Thoracic aorta (tissue), 2 donors: ENCODE measurements at places on chromosomes 5 and 9. TPM values are rescaled to one million over a fixed set of nuclear protein-coding genes. Genes with fewer than 3 reads are reported as not detected.

GRCh38 chr5:172622091-172623046 lies 18.7 kb upstream of the NEURL1B start:
- DNase-seq: no peak

The STPG3 gene
- not detected for total RNA-seq

DNA sequence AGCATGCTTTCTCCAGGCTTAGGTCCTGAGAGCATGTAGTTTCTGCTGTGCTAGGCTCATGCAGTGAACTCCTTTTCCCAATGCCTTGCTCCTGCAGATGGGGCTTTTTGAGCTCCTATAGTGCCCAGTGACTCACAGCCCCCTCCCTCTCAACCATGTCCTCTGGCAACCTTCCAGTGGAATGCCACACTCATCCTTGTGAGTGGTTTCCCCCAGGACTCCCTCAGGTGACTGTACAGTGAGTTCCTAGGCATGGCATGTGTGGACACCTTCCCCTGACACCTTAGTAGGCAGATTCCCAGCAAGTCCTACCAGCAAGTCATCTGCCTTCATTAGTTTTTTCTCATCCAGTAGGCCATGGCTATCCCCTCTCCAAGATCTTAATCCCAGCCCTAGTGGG lies 72.4 kb upstream of the CXCL14 start:
- DNase-seq: no peak

The IFNK gene
- total RNA-seq: not detected

GRCh38 chr9:97990259-97990658 lies 7.1 kb downstream of the ANP32B start:
- DNase-seq: no peak

GRCh38 chr5:119285070-119285916 lies 70.5 kb upstream of the TNFAIP8 start:
- no peak for DNase-seq

The SLC1A1 gene
- 7.3 TPM for total RNA-seq

The CDC37L1 gene
- 22.5 TPM for total RNA-seq
